ENCODE measurements at places on chromosomes 7 and 10. TPM values are rescaled to one million over a fixed set of nuclear protein-coding genes. Genes with fewer than 3 reads are reported as not detected.

SLC13A1 gene
- total RNA-seq: 0.04 TPM

FAM25G gene
- not detected for total RNA-seq

PAPOLB gene
- total RNA-seq: 0.25 TPM

HACD1 gene
- 1.1 TPM for total RNA-seq

SYT15 gene
- 0.65 TPM for total RNA-seq

ERVW-1 gene
- not detected for total RNA-seq

CYP26C1 gene
- 0.16 TPM for total RNA-seq

PRKAR2B gene
- 115 TPM for total RNA-seq

DNA sequence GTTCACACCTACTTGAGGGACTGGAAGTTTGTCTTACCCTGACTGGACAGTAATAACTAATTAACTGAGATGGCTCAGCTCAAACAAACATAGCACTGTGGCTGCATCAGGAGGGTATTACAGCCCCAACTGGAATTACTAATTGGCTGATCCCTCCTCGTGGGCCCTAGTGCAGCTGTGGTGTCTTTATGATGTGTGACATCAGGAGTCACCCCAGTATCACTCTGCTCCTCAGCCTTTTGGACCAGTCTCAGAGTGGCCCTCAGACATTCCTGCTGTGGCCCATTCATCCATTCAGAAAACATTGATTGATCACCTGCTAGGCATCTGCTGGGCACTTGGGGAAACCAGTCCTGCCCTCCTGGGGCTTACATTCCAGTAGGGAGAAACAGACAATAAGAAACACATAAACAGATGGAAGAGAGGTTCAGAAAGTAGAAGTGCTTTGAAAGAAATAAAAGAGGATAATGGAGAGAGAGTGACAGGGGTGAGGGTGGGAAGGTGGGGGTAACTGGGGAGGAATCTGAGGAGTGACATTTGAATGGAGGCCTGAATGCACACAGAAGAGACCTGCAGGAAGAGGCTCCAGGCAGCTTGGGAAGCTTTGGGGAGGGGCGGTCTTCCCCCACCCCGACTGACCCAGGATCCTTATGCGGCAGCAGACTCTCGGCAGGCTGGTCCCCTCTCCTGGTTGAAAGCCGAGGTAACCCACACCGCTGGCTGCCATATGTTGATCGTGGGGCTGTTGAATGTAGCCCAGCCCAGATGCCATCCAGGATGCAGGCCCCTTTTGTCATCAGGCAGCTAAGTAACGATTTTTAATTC lies 113.1 kb downstream of the C10orf105 start:
- no peak for DNase-seq
- peaks cover 24% of the 10 kb centered on the region for H3K4me1 ChIP-seq
- no peak overlapping the region for H3K4me3 ChIP-seq
- no peak overlapping the region for H3K27ac ChIP-seq

- H3K27me3 ChIP-seq: no peaks in the 10 kb centered on the region
- no peak for DNase-seq
- H3K27ac ChIP-seq: no peak overlapping the region
These were observed 195.3 kb downstream of the PPP1R9A start for GRCh38 chr7:95102662-95103061.

- H3K36me3 ChIP-seq: peaks cover 8% of the 10 kb centered on the region
- DNase-seq: no peak
- no peaks in the 10 kb centered on the region for H3K4me1 ChIP-seq
- no peaks in the 10 kb centered on the region for H3K27me3 ChIP-seq
These were observed 6.0 kb upstream of the ZRANB1 start for GRCh38 chr10:124935946-124936345.

- peaks cover 25% of the 10 kb centered on the region for H3K4me1 ChIP-seq
- no peak for DNase-seq
- no peak overlapping the region for H3K4me3 ChIP-seq
- no peaks in the 10 kb centered on the region for H3K27me3 ChIP-seq
- H3K36me3 ChIP-seq: no peaks in the 10 kb centered on the region
- no peak overlapping the region for H3K27ac ChIP-seq
These were observed 41.2 kb downstream of the SPAG6 start for GRCh38 chr10:22386503-22386902.

GRCh38 chr10:63066606-63067005 lies 66.5 kb upstream of the NRBF2 start:
- H3K36me3 ChIP-seq: no peaks in the 10 kb centered on the region
- no peaks in the 10 kb centered on the region for H3K4me1 ChIP-seq

DNA sequence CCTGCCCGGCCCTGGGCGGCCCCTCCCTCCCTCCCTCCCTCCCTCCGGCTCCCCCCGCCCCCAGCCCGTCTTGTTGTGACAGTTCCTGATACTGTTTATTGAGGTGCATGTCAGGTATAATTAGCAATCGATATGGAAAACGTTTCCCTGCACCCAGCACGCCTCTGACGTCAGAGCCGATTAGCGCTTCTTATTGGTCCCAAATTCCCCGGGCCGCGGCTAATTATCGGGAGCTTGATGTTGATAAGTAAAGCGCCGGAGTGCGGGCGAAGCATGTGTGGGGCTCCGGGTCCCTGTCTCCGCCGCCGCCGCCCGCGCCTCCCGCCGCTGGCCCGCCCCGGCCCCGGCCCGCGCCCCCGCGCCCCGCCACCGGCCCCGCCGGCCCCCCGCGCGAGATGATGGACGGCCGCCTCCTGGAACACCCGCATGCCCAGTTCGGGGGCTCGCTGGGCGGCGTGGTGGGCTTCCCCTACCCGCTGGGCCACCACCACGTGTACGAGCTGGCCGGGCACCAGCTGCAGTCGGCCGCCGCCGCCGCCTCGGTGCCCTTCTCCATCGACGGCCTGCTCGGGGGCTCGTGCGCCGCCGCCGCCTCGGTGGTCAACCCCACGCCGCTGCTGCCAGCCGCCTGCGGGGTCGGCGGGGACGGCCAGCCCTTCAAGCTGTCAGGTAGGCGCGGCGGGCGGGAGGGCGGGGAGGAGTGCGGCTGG lies at the start of gene UNCX:
Gene UNCX (plus strand): TSS at position 250 of the 710 bp plus-strand sequence. CDS start 146 bp downstream, at position 396.
- H3K27me3 ChIP-seq: peaks cover 52% of the 10 kb centered on the region
- no peak for DNase-seq
- no peaks in the 10 kb centered on the region for H3K4me1 ChIP-seq
- H3K4me3 ChIP-seq: no peak within 1 kb of the TSS

- H3K27me3 ChIP-seq: no peaks in the 10 kb centered on the region
- DNase-seq: no peak
- H3K27ac ChIP-seq: no peak overlapping the region
- no peaks in the 10 kb centered on the region for H3K36me3 ChIP-seq
- no peaks in the 10 kb centered on the region for H3K4me1 ChIP-seq
- H3K4me3 ChIP-seq: no peak overlapping the region
These were observed 453 bp upstream of the GALNT17 start for GRCh38 chr7:71131256-71132126.

GRCh38 chr10:2631557-2632205 lies 435.7 kb upstream of the PFKP start:
- H3K27me3 ChIP-seq: peaks cover 15% of the 10 kb centered on the region
- no peak overlapping the region for H3K27ac ChIP-seq
- H3K4me1 ChIP-seq: no peaks in the 10 kb centered on the region
- DNase-seq: no peak
- no peaks in the 10 kb centered on the region for H3K36me3 ChIP-seq
- no peak overlapping the region for H3K4me3 ChIP-seq

Data from K562 (cell line).